ENCODE measurements at places on chromosomes 6 and 20.

GRCh38 chr6:168964138-168964835, 289.4 kb downstream of the THBS2 start:
- no peak for DNase-seq

- DNase-seq, result no peak
Measured at GRCh38 chr20:18728165-18728869, 85.3 kb upstream of the SCP2D1 start.

GRCh38 chr6:149480502-149481280, 4.1 kb downstream of the ZC3H12D start:
- no peak for DNase-seq

- no peak for DNase-seq
Measured at GRCh38 chr20:38723017-38723847, 1.1 kb upstream of the SLC32A1 start.

DNA sequence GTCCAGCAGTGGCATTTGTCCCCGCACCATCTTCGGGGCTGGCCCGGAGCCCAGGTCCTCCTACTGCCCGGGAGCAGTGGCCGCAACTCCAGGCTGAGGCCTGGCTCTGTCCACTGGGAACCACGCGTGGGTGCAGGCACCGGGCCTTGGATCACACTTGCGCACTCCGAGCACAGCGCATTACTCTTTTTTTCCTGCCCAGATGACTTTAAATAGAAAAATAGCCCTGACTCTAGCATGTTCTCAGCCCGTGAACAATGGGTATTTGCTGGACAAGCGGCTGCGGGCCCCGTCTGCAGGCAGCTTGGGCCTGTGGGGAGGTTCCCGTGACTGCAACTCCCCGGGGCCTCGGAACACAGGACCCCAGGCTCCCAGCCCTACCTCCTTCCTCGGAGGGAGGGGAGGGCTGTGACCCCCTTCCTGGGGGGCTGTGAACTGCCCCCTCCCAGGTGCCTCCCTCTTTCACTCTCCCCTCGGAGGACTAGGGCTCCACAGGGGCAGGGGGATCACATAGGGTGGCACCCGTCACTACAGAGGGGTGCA, 162.2 kb downstream of the TBXT start:
- no peak for DNase-seq

GRCh38 chr6:96898241-96898851, 655 bp upstream of the NDUFAF4 start:
- DNase-seq, result no peak

DNA sequence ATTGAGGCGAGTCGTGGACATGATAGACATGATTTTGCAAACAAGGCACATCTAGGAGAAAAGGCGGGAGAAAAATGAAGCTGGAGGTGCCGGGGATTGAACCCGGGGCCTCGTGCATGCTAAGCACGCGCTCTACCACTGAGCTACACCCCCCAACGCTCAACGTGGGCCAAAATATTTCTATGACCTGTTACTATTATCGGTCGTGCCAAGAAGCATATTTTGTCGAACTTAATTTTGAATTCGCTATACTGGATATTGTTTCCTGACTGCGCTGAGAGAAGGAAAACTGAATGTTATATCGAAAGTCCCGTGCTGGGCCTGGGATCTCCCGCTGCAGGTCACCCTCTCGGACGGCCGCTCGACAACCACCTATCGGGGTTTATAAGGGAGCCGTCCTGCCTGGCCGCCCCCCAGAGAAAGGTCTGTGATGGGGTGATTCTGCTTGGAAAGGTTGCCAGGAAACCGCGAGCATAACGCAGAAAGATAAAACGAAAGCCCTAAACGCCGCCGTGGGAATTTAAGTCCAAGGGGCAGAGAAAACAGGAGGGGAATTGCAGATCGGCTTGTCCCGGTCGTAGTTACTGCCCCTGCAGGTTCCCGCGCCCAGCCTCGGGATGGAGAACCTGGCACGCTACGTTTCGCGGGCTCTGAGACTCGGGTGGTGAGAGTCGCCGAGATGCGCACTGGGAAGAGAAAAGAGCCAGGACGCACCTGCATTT, 60.0 kb downstream of the TRIM27 start:
- no peak for DNase-seq

DNA sequence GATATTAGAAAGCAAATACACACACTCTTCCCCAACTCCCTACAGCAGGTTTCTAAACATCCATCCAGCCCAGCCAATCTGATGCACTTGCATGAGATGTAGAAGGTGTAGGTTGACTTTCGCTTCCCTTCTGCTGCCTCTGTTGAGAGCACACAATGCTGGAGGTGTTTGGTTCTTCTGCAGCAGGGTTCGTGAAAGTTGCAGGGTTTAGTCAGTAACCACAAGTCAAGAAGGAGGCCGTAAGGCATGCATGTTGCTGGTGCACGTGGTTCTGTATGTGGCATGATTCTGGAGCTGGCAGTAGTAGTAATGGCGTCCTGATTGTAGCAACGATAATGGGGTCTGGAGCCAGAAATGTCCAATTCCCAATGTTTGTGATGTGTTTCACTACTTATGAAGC, 53.0 kb downstream of the DEK start:
- DNase-seq, result no peak

DNA sequence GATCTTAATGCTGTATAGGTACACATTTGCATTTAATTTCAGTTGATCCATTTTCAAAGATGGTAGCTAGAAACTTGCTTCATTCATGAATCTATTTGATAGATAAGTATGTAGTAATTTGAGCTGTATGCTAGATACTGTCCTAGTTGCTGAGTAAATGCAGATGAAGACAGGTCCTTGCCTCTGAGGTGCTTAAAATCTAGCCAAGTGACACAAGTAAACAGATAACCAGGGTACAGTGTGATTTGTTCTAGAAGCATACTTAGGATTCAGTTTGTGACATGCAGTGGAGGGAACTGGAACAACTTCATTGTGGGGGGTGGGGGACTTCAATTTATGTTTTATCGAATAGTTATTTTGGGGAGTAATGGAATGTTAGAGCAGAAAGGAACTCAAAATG, 9.2 kb downstream of the CHMP4B start:
- no peak for DNase-seq

GRCh38 chr6:121885399-121886152, 450.1 kb downstream of the GJA1 start:
- DNase-seq, result no peak

DNA sequence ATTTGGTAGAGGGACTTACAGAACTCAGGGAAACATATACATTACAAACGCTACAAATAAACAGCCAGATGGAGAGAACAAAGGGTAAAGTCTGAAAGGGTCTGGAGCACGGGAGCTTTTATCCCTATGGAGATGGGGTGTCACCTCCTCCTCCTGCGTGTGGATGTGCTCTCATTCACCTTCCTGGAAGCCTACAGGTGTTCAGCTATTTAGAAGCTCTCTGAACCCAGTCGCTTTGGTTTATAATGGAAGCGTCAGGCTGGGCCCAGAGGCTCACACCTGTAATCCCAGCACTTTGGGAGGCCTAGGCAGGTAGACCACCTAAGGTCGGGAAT, 17.7 kb upstream of the ITCH start:
- DNase-seq, result no peak

GRCh38 chr20:62480318-62480717, 4.5 kb upstream of the GATA5 start:
- DNase-seq, result no peak

DNA sequence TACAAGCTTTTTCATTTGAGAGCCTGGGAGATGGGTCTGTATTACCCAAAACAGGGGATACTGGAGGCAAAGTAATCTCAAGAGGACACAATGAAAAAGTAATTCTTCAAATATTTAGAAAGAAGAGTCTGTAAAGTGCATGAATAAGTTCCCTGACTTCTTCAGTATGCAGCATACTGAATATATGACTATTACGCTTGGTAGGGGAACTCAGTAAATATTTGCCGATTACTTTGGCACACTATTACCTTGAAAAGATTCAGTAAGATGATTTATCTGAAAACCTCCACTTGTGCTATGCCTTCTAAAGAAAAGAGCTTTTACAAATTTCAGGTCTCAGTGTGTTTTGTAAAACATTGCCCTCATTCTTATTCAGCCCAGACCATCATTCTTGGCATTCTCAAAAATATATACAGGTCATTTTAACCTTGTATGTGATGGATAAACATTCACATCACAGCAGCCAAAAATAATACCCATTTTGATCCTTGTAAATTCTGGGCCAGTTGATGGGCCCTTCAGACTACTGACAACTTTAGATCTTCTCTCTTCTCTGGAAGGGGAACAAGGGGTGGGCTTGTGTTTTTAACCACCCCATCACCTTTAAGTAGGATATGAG, 125.9 kb downstream of the EDN1 start:
- no peak for DNase-seq

DNA sequence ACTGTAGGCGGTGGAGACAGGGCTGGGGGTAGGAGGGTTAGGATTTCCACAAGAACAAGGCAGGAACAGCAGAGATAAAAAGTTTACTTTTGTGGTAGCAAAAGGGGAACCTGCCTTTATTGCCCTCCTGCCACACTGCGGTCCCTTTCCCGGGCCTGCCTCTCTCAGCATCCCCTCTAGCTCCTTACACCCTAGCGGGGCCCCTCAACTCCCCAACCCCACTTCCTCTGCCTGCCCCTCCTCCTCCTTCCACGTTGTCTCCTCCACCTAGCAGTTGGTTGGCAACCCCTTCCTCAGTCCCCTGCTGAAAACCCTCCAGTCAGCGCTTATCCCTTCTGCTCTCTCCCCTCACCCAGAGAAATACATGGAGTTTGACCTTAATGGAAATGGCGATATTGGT, 714 bp downstream of the AIF1 start:
- no peak for DNase-seq

GRCh38 chr6:34810017-34810882, 18.4 kb downstream of the BLTP3A start:
- no peak for DNase-seq

DNA sequence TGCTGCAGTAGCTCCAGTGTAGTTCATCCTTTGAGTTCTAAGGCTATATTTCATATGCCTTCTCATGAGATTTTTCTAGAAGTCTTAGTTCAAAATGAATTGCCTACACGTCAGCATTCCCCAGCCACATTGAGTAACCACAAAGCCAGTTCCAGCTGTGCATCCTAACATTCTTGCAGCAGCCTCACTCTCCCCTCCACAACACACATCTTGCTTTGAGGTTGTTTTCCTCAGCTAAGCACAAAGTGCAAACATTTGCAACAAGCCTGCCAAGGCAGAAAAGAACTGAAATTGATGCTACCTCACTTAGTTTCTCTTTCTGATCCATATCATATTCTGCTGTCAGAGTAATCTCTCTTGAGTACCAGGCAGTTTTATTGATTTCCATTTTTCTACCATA, 160.7 kb upstream of the KCNQ5 start:
- no peak for DNase-seq

GRCh38 chr20:24241466-24241865, 228.0 kb upstream of the SYNDIG1 start:
- DNase-seq, result no peak

GRCh38 chr6:158611039-158611438, 33.5 kb downstream of the DYNLT1 start:
- DNase-seq, result no peak

DNA sequence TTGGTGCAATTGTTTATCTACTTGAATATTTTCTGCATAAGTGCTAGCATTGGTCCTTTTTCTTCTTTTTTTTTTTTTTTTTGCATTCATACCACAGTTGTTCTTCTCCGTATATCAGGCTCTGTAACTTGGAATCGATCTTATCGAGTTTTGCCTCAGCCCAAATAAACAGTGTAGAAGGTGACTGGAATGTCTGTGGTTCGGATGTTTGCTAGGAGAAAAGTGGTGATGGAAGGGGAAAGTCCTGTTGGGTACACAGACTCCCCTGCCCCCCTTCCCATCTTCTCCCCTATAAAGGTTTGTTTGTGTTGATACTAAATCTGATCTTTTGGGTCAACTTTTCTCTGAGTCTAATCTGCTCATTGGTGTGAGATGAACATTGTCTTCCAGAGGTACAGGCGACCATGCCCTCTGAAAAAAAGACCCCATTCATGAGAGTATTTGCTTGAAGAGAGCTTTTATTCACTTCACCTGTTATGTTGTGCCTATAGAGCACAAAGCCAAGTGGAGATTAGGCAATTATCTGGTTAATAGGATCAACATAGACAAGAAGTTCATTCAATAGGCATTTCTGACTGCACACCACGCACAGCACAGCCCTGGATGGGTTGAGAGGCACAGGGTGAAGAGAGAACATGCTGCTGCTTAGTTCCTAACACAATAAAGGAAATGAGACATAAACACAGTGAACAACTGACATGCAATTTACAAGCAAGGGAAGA, 620.0 kb downstream of the PKHD1 start:
- DNase-seq, result no peak

DNA sequence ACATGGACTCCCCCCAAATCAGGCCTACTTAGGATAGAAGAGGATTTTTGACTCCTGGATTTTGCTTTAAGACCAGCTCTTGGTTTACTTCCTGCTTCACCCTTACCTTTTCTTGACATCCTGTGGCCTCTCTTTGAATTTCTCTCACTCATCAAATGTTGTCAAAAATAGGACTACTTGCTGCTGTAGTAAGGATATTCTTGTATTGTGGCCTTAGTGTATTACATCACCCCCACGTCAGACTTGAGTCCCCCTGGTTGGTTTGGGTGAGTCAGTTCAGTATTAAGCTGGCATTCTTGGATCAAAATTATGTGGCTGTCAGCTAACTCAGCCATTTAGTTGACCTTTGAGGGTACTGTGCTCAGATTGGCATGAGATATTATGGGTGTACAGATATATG, 1.1 kb downstream of the TPX2 start:
- DNase-seq, result no peak

GRCh38 chr6:99132026-99132635, 184.4 kb upstream of the FBXL4 start:
- DNase-seq, result no peak

DNA sequence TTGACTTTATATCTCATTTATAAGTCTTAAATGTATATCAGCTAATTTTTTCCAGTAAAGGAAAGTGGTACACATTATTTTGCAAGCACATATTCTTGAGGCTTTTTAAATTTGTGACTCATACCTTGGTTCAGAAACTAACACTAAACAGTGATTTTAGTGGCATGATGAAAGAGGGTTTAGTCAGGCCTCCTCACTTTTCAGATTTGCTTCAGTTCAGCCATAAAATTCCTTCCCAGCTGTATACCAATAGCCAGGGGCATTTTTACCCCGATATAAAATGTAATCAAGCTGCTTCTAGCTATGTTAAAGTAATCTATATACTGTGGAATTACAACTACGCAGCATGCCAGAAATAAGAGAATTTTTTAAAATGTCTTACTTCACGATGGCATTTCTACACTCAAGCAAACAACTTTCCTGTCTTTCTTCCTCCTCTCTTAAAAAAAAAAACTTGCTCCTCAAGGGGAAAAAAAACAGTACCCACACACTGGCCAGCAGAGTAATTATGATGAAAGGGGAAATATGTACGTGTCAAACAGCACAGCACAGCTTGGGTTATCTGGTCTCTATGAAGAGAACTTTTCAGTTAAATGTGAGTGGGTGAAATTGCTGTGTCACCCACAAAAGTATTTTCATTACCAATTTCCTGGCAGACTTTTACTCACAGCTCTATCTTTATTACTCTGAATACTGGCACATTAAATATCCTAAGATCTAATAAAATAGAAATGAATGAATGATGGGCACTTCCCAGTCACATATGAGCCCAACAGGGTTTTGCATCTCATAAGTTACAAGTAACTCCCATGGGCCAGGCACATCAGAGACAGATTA, 244.8 kb upstream of the TENT5A start:
- DNase-seq, result no peak

Data from right renal pelvis (tissue), 4 donors.